GM19239 (cell line): ENCODE measurements at places on chromosomes 7 and 10.
A peak's percentile ranks its signal among the peaks of the same experiment; 100 is the strongest.

DNA sequence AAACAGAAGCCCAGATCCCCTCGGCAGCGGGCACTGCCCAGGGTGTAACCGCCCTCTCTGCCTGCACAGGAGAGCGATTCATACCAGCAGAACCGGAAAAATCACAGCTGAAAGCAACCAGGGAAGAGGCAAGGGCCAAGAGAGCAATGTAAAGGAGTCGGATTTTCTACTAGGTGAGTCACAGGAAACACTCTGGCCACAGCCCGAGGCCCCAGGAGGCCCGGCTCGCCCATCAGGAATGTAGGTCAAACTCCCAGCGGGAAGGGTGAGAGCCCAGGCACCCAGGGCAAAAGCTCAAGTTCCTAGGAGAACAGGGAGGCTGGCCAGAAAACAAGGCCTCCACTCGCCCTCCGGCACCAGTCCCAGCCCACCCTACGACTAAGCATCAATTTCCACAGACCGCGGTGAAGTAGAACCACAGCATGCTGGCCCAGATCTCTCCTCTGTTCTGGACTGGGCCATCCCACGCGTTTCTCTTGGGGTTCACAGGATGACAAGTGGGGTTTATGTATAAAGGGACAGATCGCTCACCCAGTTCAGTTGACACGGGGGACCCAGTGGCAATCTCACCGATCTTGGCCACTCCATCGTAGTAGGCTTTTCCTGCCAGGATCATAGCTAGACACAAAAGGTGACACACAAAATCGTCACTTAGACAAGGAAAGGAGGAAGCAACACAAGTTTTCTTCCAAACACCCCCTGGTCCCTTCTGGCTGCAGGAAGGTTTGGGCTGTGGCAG lies 46.2 kb downstream of the BAIAP2L1 start:
- DNase-seq: no peak

DNA sequence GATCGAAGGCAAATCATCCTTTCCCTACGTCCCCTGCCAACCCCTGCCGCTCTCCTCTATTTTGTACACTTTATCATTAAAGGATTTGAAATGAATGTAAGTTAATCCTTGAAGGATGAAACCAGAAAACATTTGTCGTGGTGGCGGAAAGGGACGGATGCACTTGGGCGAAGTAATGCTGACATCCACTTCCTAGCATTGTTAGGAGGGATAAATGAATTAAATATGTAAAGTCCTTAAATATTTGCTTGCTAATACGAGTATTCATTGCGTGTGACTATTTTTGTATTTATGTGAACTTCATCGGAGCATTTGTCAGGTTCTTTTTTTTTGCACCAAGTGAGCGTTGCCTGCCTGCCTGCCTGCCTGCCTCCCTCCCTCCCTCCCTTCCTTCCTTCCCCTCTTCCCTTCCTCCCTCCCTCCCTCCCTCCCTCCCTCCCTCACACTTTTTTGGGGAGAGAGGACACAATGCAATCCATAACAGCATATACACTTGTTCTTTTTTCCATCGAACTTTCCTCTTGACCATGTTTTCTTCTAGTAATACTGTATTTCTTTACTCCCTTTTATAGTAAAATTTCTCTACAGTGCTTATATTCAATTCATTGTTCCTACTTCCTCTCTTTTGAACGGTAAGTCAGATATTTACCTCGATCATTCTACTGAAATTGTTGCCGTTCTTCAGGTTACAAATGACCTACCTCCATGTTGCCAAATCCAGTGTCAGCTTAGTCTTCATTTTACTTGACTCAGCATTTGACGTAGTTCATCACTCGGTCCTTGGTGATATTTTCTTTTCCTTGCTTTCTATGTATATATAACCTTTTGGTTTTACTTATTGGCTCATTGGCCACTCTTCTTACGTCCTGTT lies 831 bp downstream of the CCDC7 start:
- DNase-seq: peak; percentile 6

GRCh38 chr7:116966601-116967000 lies 13.3 kb downstream of the ST7 start:
- DNase-seq: no peak

GRCh38 chr10:16919121-16919982 lies 102.1 kb upstream of the RSU1 start:
- DNase-seq: no peak
